ENCODE measurements at places on chromosomes 11 and 22.
A peak's percentile ranks its signal among the peaks of the same experiment; 100 is the strongest.

DNA sequence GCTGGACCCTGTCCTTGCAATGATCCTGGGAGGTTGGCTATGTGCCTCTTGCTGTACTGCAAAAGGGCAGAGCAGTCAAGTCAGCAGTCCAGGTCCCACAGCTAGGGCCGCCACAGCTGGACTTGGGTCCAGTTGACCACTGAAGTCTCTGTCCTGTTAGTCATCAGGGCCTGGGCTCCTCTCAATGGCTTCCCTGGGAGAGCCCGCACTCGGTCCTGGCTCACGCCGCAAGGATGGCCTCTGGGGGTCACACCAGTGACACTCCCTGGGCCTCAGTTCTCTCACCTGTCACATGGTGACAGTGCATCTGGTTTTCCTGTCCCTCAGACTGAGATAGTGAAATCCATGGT is 85.1 kb downstream of the NECTIN1 start:
- no peak for DNase-seq

DNA sequence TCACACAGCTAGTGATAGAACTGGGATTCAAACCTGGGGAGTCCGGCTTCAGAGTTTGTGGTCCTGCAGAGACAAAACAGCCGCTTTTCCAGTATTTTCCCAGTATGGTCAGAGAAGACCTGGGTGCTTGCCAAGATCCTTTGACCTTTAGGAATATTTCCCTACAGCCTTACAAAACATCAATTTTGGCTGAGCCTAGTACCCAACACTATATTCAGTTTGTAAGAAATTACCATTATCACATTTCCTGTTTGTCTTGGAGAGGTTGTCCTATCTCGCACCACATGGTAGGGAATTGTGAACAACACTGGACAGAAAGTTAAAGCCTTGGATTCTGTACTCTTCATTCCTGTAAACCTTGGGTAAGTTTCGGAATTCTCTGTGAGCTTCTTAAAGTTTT is 10.7 kb upstream of the NEU3 start:
- DNase-seq = no peak

- no peak for DNase-seq
Observed at GRCh38 chr11:99565333-99565732, 544.6 kb downstream of the CNTN5 start.

GRCh38 chr22:46696229-46696518 is 41.9 kb downstream of the CERK start:
- no peak for DNase-seq

- no peak for DNase-seq
Observed at GRCh38 chr11:76067099-76067498, 139.2 kb downstream of the WNT11 start.

DNA sequence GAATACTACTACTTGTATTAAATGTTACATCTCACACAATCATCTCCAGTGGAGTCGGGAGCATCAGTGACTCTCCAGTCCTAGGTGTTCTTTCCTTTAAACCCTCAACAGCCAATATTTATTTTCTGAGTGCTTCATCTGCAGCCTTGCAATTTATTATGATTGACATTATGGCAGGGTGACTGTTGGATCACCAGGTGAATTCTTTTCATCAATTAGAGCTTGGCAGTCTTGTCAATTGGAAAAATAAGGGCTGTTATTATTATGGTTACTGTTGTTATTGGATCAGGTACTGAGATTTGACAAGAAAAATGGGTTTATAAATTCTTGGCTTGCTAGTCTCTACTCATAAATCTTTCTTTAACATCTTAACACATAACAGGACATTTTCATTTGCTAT is 27.5 kb upstream of the HTATIP2 start:
- no peak for DNase-seq

GRCh38 chr11:123584186-123584585 is 70.2 kb downstream of the SCN3B start:
- DNase-seq = no peak

DNA sequence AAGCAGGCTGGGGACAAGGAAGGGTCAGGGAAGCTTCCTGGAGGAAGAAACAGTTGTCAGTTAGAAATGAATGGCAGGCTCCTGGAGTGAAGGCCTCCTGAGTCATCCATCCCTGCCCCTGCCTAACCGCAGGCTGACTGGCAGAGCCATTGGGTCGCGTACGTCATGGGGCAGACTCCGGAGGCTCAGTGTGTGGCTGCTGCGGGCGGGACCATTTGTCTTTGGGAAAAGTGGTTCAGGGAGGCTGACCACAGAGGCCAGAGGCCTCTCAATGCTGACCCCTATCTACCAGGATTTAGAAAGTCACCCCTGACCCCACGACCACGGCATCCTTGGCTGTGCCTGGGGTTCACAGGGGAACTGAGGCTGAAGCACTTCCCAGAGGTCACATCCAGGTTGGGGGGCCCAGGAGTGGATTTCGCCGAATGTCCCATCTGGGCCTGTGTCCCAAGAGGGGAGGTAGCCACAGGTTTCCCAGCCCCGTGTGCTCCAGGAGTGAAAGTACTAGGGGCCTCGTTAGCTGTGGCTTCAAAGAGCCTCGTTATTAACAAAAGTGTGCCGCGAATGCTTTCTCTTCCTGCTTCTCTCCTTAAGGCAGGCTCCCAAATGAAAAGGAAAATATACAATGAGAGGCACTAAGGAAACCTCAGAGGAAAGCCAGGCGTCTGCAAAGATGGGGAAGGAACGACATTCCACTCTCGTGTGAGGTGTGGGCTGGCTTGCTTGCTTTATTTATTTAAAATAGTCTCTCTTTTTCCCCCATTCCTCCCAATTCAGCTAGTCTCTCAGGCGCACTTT is 58.9 kb downstream of the FLRT1 start:
- DNase-seq = no peak

- no peak for DNase-seq
Observed at GRCh38 chr11:635945-636510, 1.0 kb upstream of the DRD4 start.

DNA sequence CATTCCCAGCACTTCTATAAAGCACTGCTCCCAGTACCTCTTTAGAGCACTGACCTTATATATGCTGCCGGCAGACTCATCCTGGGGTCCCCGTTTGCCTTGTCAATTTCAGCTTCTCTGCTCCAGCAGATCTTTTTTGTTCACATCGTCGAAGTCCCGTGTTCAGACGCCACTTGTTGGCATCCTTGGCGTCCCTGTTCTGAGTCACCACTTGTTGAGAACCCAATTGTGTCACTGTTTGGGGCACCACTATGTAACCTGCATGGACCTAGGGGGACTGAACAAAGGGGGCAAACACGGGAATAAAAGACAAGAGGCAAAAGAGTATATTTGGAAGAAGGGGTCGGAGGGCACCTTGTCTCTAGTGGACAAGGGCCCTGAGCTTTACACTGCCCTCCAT is 25.5 kb downstream of the OR10A6 start:
- DNase-seq = no peak

DNA sequence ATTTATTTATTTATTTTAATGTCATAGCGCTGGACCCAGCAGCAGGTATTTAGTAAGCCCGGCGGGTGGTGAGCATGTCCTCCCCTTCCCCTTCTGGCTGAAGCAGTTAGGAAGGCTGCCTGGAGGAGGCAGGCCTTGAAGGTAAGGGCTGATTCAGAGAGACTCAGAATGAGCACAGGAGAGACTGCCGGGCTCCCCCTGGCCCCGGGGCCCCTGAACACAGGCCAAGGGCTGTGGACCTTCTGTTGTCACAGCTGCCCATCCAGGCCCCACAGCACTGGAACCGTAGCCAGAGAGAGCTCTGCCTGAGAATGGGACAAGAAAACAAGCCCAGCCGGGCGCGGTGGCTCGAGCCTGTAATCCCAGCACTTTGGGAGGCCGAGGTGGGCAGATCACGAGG is 52.8 kb downstream of the KCNJ4 start:
- no peak for DNase-seq

GRCh38 chr11:119106564-119107537 is at the start of gene C2CD2L:
Gene C2CD2L, plus strand, starts transcription at chr11:119107344. Its CDS starts 398 bp downstream, at chr11:119107742.
- DNase-seq = peak; percentile 80

- no peak for DNase-seq
Observed at GRCh38 chr11:23755076-23755475, 741.8 kb upstream of the LUZP2 start.

DNA sequence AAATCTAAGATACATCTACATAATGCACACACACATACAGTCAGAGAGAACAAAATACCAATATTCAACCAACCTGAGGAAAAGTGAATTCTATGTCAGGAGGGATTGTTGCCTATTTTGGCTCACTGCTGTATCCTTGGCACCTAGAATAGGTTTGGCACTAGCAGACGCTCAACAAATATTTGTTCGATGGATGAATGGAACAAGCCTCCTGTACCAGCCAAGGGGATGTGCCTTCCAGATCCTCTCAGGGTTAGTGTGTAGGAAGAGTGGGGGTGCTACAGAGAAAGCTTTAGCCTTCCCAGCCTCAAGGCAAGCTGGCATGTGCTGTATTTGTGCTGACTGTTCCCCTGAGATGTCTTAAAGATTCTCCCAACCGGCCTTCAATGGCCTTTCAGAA is 23.3 kb upstream of the POU2AF1 start:
- DNase-seq = no peak

DNA sequence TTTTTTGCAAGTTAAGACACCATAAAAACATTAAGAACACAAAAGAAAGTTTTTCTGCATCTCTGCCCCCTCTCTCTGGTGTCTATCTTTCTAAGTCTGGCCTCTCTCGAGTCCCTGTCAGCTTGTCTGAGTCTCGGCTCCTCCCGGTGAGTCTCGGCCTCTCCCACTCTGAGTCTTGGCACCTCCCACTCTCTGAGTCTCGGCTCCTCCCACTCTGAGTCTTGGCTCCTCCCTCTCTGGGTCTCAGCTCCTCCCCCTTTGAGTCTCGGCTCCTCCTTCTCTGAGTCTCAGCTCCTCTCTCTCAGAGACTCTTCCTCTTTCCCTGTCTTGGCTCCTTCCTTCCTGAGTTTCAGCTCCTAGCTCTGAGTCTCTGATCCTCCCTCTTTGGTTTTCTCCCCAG is 72.5 kb upstream of the AMPD3 start:
- no peak for DNase-seq

DNA sequence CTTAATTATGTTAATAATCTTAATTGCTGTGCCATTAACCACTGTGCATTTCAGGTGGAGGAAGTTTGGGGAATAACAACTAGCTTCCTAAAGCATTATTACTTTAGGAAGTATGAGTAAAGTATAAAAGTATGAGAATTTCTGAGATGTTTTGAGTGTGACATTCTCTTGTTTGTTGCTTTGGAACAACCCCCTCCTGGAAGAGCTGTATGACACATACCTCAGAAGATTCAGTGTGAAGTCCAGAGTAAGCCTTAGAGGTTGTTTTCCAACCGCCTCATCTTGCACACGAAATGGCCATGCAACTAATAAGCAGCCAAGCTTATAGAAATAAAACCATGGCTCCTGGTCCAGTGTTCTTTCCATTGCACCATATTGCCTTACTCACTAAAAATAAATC is 21.7 kb downstream of the CCDC81 start:
- DNase-seq = no peak

DNA sequence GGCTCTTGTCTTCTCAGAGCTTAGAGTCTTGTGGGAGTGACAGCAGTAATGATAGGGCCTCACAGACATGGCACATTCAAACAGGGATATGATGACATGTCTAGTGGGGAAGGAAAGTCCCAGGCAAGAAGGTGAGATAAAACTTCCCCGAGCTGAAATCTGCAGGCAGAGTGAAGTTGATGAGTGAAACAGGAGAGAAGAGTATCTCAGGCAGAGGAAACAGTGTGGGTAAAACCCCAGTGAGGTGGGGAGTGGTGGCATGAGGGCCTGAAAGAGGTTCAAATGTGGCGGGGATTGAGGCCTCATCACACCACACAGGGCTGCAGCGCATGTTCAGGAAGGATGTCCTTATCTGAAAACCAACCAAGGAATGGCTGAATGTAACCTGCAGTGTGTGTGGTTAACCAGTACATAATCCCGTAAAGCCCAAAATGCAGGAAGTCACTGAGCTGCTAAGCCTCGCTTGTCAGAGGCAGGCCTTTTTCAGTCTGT is 153.8 kb upstream of the E2F8 start:
- DNase-seq = no peak

Measured in stimulated activated CD8-positive, alpha-beta memory T cell treated with anti-CD3 and anti-CD28 coated beads, Interleukin-4, amount 100 ng/mL, for 4 hours (primary cell).